Mesenchymal stem cell (in vitro differentiated cells and primary cell): ENCODE measurements at places on chromosomes 4 and X.

DNA sequence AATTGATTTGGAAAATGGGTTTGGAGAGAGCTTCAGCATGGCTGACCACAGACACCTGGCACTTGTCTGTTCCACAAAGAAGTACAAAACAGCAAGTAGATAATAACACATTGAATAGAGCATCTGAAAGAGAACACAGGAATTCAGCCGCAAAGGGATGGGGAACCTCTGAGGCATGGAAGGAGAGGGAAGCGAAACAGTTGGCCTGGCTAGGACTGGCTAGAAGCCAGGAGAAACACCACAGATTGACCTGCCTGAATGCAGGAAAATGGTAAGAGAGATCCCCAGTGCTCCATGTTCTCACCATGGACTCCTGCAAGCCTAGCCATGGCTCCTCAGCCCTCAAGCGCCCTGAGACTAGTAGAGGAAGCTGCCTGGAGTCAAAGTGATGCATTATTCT is 169.7 kb upstream of the SH3RF1 start:
- peaks cover 12% of the 10 kb centered on the region for H3K36me3 ChIP-seq
- DNase-seq = no peak
- no peaks in the 10 kb centered on the region for H3K27me3 ChIP-seq
- H3K4me3 ChIP-seq = no peak overlapping the region

GRCh38 chrX:147910607-147911006 is 1.1 kb upstream of the FMR1 start:
- H3K27ac ChIP-seq = no peak overlapping the region
- no peaks in the 10 kb centered on the region for H3K36me3 ChIP-seq
- no peaks in the 10 kb centered on the region for H3K27me3 ChIP-seq
- no peak for DNase-seq
- peaks cover 1% of the 10 kb centered on the region for H3K4me1 ChIP-seq

DNA sequence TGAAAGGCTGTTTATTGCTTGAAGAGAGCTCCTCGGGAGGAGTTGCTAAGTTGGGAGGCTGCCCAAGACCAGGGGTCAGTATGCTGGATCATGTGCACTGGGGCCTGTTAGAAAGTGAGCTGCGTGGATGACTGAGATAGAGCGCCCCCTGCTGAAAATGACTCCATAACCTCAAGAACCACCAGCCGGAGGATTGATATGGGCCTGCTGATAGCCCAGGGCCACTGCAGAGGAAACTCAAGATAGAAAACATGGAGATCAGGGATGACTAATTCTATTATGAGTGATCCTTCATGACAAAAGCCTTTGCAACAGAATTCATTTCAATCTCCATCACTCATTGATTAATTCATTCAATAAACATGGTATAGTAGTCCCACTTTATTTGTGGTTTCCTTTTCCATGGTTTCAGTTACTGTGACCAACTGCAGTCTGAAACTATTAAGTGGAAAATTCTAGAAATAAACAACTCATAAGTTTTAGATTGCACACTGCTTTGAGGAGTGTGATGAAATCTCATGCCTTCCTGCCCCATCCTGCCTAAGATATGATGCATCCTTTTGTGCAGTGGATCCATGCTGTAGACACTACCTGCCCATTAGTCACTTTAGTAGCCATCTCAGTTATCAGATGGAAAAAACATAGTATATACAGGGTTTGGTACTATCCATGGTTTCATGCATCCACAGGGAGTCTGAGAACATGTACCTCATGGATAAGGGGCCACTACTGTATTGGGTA is 126.7 kb upstream of the MBNL3 start:
- H3K4me3 ChIP-seq = no peak overlapping the region
- no peak overlapping the region for H3K27ac ChIP-seq
- H3K4me1 ChIP-seq = no peaks in the 10 kb centered on the region
- no peaks in the 10 kb centered on the region for H3K36me3 ChIP-seq

DNA sequence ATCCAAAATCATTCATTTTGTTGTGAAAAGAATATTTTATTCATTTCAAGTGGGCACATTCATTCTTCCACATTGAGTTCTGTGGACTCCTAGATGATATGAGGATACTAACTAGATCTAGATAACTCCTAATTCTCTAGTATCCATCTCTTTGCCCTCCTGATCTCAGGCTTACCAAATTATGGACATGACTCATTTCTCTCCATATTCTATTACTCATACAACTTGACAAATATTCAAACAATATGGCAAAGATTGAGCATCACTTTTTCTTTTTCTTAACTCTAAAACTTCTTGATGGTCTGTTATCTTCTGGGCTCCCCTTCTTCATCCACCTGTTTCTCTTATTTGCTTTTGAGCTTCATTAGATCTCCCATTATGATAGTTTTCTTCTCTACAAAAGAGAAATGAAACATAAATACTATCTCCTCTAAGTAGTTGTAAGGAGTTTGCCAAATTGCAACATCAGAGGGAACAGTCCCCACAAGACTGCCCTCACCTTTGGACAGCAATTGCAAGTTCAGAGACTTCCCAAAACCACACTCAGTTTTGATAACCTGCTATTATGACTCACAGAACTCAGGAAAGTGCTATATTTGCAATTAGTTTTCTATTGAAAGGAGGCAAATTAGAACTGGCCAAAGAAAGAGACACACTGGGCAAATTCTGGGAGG is 422.9 kb downstream of the SPRY1 start:
- no peak overlapping the region for H3K4me3 ChIP-seq
- no peak for DNase-seq
- H3K4me1 ChIP-seq = no peaks in the 10 kb centered on the region
- H3K27ac ChIP-seq = no peak overlapping the region

DNA sequence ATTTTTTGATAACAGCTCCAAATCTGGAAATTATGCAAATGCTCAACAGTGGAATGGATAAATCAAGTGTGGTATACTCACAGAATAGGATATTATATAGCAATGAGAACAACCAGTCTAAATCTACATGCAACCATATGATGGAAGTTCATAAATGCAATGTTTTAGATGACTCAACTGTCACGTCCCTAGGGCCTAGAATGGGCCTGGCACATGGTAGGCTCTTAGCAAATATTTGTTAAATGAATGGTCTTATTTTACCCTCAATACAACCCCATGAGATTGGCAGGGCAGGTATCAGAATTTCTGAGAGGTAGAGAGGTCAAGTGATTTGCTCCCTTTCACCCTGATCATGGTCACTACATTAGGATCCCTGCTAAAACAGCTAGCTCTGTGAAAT is 14.6 kb upstream of the NKX3-2 start:
- H3K4me1 ChIP-seq = no peaks in the 10 kb centered on the region
- H3K4me3 ChIP-seq = no peak overlapping the region
- no peak for DNase-seq
- no peaks in the 10 kb centered on the region for H3K36me3 ChIP-seq

DNA sequence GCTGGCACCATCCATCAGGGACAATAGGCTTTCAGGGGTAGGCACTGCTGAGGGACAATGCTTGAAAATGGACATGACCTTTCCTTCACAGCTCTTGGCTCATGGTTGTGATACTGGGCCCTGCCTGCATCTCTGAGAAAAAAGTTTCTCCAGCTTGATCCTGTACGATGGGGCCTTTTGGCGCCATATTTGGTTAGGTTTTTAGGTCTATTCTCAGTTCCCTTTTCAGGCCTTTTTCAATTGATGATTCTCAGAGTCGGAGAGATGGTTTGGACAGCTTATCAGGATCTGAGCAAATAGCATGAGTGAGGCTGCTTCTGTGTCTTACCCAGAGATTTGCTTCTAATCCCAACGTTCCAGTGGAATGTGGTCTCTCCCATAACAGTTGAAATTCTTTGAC is 141.6 kb downstream of the ZNF518B start:
- H3K27me3 ChIP-seq = no peaks in the 10 kb centered on the region
- no peak for DNase-seq
- no peak overlapping the region for H3K4me3 ChIP-seq
- no peaks in the 10 kb centered on the region for H3K36me3 ChIP-seq

DNA sequence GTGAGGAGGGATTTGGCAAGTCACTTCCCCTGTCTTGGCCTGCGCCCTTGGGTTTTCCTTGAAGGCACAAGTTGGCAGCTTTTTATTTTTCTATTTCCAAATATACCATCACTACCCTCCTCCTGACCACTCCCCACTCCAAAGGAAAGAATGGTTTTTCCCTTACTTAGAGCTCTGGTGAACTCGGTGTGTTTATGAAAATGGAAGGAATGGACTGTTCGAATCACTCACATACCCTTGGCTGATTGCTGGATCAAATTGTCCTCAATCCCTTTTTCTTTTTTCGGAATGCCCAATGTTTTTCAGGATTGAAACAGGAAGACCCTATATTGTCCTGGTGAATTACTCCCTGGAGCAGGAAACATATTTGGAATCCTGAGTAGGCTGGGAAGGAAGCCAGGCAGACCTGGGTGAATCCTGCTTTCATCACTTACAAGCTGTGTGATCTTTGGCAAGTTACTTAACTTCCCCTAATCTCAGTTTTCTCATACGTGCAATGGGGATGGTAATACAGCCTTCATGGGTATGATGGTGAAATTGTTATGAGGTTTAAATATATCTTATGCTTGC is 70.7 kb downstream of the RTL5 start:
- no peak for DNase-seq
- H3K36me3 ChIP-seq = no peaks in the 10 kb centered on the region
- no peak overlapping the region for H3K4me3 ChIP-seq
- H3K27me3 ChIP-seq = no peaks in the 10 kb centered on the region

DNA sequence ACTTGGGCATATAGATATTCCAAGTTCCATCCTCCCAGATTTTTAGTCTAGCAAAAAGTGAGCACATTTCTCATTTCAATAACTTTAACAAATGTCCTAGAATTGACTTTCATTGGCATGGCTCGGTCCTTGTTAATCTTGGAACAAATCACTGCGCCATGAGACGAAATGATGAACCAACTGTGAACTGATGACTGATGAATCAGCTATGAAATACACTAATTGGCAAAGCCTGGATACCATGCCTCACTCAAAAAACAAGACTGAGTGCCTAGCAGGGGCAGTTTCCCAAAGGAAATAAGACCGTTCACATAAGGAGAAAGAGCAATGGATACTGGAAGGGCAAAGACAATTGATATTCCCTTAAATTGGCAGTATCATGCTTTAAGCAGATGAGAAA is 248.6 kb upstream of the VEGFC start:
- H3K4me1 ChIP-seq = no peaks in the 10 kb centered on the region
- DNase-seq = no peak
- no peaks in the 10 kb centered on the region for H3K36me3 ChIP-seq
- H3K27ac ChIP-seq = no peak overlapping the region

DNA sequence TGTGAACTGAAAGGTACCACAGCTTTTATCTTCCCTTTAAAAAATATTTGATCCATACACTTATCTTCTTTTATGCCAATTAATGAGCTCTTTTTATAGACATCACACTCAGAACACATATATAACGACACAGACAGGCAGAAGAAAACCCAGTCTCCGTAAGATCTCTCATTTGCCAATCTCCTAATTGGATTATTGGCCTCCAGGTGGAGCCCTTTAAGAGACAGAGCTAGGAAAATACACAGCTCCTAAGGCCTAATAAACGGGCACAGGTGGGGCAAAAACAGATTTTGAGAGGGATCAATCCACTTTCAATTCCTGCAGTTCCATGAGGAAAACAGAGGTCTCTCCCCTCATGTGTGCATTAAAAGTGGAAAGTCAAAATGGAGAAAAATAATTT is 1495.4 kb downstream of the RPA4 start:
- H3K27me3 ChIP-seq = no peaks in the 10 kb centered on the region
- no peak overlapping the region for H3K27ac ChIP-seq
- no peaks in the 10 kb centered on the region for H3K4me1 ChIP-seq
- no peak overlapping the region for H3K4me3 ChIP-seq

- no peak overlapping the region for H3K27ac ChIP-seq
- no peaks in the 10 kb centered on the region for H3K36me3 ChIP-seq
- H3K27me3 ChIP-seq = no peaks in the 10 kb centered on the region
- no peaks in the 10 kb centered on the region for H3K4me1 ChIP-seq
Measured at GRCh38 chrX:38142610-38143009, 78.1 kb downstream of the SRPX start.

DNA sequence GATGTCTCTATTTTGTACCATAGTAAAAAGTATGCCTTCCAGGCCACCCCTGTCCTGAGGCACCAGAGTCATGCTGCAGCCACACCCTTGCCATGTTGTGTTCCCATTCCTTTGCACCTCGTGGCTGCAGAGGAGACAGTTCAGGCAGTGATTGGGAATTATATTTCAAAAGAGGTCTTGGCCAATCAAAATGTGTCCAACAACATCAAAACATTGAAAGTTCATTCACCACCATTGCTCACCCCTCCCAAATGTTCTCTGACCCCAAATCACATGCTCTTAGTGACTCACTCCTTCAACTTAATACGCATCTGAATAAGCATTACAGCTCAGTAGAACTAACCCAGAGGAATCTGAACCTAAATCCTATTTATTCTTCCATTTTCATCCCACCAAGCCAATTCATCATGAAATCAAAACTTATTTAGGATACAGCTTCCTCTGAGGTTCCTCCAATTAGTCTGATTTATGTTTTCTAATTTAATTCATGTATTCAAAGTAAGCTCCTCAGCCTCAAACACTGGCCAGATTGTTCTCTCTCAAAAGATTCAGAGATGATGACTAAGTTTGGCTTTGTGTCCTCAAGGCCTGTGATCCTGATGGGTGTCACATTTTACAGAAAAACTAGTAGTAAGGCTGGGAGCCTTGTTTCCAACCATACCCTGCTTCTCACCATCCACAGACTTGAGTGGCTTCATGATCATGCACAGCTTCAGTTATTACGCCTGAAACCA is 323.2 kb upstream of the INTU start:
- DNase-seq = peak; percentile 19
- no peak overlapping the region for H3K4me3 ChIP-seq
- H3K36me3 ChIP-seq = no peaks in the 10 kb centered on the region
- no peak overlapping the region for H3K27ac ChIP-seq
- H3K4me1 ChIP-seq = no peaks in the 10 kb centered on the region
- no peaks in the 10 kb centered on the region for H3K27me3 ChIP-seq

GRCh38 chr4:143336781-143337599 is at the start of gene GAB1:
TSS of gene GAB1 (plus strand) at chr4:143336876. CDS start at chr4:143337189, 313 bp downstream.
- H3K36me3 ChIP-seq = no peaks in the 10 kb centered on the region
- peaks cover 6% of the 10 kb centered on the region for H3K4me1 ChIP-seq
- DNase-seq = peak; percentile 92

DNA sequence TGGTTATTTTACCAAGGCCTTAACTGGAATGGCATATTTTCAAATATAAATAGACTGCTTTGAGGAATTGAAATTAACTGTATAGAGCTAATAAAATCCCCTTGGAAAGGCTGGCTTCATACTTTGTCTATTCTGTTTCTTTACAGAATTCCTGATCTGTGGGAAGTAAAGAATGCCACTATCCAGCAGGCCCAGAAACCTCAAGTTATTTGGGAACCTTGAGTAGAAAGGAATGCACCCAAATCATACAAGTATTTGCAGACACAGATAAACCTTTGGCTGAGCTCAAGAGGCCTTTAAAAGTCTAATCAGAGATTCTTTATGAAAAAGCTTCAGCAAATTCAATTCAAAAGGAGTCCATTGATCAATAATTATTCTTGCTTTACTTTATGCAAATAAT is 975.7 kb upstream of the PABPC4L start:
- H3K4me1 ChIP-seq = no peaks in the 10 kb centered on the region
- DNase-seq = no peak
- no peaks in the 10 kb centered on the region for H3K36me3 ChIP-seq
- H3K27ac ChIP-seq = no peak overlapping the region
- H3K27me3 ChIP-seq = no peaks in the 10 kb centered on the region
- no peak overlapping the region for H3K4me3 ChIP-seq

GRCh38 chr4:154490234-154490582 is 1.4 kb downstream of the DCHS2 start:
- H3K4me3 ChIP-seq = no peak overlapping the region
- H3K27me3 ChIP-seq = peaks cover 96% of the 10 kb centered on the region
- no peaks in the 10 kb centered on the region for H3K36me3 ChIP-seq
- DNase-seq = no peak
- H3K27ac ChIP-seq = no peak overlapping the region
